ENCODE measurements at places on chromosomes 4 and X.

- DNase-seq = no peak
Observed at GRCh38 chr4:180808862-180809261, 1434.3 kb upstream of the TENM3 start.

- DNase-seq = no peak
Observed at GRCh38 chr4:158970812-158971211, 132.1 kb upstream of the RAPGEF2 start.

GRCh38 chrX:7614616-7615015 is 228.4 kb upstream of the VCX start:
- DNase-seq = peak; percentile 93

DNA sequence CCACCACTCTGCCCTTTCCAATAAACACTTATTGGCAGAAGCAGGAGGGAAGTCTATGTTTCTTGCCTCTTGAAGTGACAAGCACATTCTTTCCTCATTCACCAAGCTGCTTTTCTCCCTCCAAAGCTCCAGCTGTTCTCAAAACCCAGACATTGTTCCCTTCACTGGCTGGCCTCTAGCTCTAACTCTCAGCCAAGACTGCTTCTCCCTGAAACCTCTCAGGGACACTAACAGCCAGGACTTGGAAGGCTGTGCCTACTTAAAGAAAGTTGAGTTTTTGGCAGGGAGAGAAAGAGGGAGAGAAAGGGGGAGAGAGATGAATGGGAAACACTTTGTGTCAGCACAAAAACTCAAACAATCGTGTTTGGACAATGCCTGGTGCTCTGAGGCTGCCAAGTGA is 99.5 kb downstream of the COX18 start:
- DNase-seq = no peak

DNA sequence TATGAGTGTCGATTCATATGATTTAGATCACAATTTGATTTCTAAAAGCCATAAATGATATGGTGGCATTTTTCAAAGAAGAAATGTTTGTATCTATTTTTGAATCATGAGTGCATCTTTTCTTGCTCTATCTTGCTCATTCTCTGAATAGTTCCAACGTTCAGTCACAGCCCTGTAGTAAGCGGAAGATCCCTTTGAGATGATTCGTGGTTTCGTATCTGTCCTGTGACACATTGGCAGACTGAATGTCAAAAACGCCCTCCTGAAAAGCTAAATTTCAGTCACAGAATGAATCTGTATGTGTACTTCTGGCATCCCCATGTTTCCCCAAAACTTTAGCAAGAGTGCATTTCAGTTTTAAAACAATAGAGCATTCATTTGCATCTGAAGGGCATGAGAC is 1066.9 kb upstream of the TENM3 start:
- DNase-seq = no peak

GRCh38 chr4:125370478-125370877 is 55.7 kb downstream of the FAT4 start:
- DNase-seq = no peak

All from NCI-H1092 (cell line).